Brain pericyte (primary cell): ENCODE measurements at places on chromosomes 7 and 10.

DNA sequence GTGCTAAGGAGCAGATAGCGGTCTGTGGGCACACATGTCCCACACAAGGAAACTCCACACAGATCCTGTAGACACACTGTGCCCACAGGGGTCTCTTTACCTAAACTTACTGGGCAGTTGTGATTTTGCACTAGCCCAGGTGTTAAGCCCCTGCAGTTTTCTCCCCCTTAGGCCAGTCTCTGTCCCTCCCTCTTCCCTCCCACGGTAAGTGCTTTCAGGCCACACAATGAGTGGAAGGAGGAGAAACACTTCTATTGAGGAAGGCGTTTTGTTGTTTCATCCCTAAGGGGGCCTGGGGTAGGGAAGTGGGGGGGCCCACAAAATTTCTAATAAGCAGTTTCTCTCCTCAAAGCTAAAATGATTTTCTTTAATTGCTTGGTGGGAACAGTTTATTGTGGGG, 51.4 kb downstream of the FBXW4 start:
- DNase-seq: no peak

DNA sequence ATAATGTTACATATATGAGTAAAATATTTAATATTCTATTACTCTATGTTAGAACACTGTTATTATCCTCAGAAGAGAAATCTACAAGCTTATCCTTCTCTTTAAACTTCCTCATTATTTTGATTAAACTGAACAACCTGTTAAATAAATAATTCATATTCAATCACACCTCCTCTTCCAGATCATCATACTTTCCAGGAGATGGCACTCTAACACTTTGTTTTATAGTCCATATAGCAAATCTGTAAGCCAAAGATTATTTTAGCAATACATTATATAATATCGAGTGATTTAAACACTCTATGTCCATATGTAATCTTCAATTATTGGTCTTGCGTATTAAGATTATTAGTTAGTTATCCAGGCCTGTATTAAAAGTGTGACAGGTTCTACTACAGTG, 694.1 kb downstream of the ANKRD7 start:
- DNase-seq: no peak

DNA sequence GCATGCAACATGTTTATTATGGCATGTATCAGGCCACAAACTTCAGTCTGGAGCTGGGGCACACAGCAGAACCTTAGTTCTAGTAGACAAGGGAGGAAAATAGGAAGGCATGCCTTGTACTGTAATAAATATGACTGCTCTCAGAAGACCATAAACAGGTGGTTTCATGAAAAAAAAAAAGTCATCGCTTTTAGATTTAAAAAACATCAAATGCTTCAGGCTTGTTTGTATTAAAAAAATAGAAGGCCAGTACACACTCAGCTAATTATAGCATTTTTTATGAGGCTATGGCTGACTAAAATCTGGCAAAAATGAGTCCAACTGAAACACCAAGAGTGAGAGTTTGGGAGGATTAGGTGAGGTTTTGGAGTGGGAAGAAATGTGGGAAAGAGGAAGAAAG, 204.1 kb downstream of the JAZF1 start:
- DNase-seq: no peak

GRCh38 chr10:22321156-22321923, 441 bp downstream of the BMI1 start:
- DNase-seq: no peak

GRCh38 chr10:11153766-11154165, 136.1 kb downstream of the CELF2 start:
- DNase-seq: no peak

- no peak for DNase-seq
Measured at GRCh38 chr10:118990326-118990725, 39.2 kb upstream of the NANOS1 start.

GRCh38 chr7:148695953-148696352, 2.8 kb upstream of the CUL1 start:
- no peak for DNase-seq

DNA sequence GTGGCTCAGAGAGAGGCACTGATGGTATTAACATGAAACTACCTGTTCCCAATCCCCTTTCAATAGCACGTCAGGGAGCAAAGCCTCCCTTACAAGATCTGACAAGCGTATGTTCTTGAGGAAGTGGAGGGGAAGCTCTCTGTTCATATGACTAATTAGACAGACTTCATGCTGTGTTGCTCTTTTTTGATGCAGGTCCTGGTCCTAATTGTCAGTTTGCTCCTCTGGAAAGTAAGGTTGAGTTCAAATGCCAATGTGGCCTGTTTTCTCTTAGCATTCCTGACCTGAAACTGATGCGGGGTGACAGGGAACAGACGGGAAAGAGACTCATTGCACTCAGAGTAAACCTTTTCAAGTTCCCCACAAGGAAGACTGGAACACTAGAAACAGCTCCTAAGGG, 27.0 kb upstream of the TBX20 start:
- no peak for DNase-seq
